ENCODE measurements at places on chromosomes 2 and 18.

GRCh38 chr2:138381373-138381772, 120.2 kb upstream of the SPOPL start:
- DNase-seq: no peak

GRCh38 chr18:69158944-69159343, 241.7 kb upstream of the DOK6 start:
- no peak for DNase-seq

GRCh38 chr18:34493566-34494358, 216.3 kb upstream of the DTNA start:
- DNase-seq: no peak

DNA sequence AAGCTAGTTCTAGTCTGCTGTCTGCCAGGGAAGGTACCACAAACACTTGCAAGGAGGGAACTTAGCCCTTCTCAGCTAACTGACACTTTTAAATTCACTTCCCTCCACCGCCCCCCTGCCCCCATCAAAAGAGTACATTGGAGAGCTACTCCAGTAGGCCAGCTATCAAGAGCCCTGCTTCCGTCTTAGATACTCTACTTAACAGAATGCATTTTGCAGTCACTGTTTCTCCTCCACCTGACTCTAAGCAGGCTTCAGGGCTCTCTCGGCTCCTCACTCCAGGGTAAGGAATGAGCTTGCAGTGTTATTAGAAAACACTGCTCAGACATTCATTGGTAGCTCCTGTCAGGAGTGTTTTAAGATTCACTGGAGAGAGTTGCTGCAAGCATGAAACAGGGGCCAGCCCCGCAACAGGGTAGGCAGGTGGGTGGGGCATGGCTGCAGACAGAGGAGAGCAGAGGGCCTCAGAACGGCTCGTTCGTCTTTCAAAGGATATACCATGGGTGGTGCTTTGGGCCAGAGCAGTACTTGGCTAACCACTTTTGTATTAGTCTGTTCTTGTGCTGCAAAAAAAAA, 35.3 kb upstream of the PDCL3 start:
- DNase-seq: no peak
